Large intestine (tissue), 12 donors: ENCODE measurements at places on chromosomes 2 and 18.
A peak's percentile ranks its signal among the peaks of the same experiment; 100 is the strongest.

DNA sequence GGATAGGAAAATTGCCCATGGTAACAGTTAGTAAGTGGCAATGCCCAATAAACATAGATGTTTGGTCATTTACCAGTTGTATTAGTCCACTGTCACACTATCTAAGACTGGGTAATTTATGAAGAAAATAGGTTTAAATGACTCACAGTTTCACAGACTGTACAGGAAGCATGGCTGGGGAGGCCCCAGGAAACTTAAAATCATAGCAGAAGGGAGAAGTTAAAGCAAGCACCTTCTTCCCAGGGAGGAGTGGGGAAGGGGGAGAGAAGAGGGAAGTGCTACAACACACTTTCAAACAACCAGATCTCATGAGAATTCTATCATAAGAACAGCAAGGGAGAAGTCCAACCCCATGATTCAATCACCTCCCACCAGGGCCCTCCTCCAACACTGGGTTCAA lies 23.4 kb downstream of the NR4A2 start:
- DNase-seq, result no peak
- no peak overlapping the region for H3K4me3 ChIP-seq
- peaks cover 9% of the 10 kb centered on the region for H3K27me3 ChIP-seq
- H3K27ac ChIP-seq, result no peak overlapping the region
- H3K36me3 ChIP-seq, result no peaks in the 10 kb centered on the region
- no peaks in the 10 kb centered on the region for H3K4me1 ChIP-seq

DNA sequence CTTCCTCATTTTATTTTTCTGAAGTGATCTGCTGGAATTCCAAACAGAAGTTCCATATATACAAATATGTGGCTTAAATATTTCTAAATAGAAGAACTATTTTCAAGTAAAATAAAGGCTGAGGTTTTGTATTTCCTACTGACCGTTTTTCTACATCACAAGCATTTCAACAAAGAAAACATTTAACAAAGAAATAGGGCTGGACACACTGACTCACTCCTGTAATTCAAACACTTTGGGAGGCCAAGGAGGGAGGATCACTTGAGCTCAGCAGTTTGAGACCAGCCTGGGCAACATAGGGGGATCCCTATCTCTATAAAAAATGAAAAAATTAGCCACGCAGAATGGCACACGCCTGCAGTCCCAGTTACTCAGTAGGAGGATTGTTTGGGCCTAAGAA lies 44.6 kb downstream of the TANK start:
- peaks cover 11% of the 10 kb centered on the region for H3K36me3 ChIP-seq
- H3K4me1 ChIP-seq, result no peaks in the 10 kb centered on the region
- H3K4me3 ChIP-seq, result no peak overlapping the region
- DNase-seq, result no peak
- no peaks in the 10 kb centered on the region for H3K27me3 ChIP-seq

GRCh38 chr2:96770442-96771202 lies 9.9 kb downstream of the CNNM4 start:
- no peak overlapping the region for H3K27ac ChIP-seq
- no peaks in the 10 kb centered on the region for H3K36me3 ChIP-seq
- DNase-seq, result no peak
- H3K27me3 ChIP-seq, result no peaks in the 10 kb centered on the region

DNA sequence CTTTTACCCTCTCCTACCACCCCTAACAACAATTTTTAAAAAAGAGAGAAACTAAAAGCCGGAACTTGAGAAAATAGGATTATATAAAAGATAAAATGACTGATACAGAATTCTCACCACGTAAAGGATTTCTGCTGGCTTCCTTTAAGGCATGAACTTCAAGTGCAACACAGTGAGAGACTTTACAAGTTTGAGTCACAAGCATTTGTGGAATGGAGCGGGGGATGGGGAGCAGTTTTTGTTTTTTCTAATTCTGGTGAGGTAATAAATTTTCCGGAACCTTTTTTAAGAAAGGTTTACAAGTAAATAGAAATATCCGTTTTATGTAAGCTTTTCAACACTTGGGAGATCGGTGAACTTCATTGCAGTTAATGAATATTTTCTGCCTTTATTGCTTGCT lies 1.8 kb upstream of the CDH2 start:
- H3K36me3 ChIP-seq, result no peaks in the 10 kb centered on the region
- peaks cover 32% of the 10 kb centered on the region for H3K27me3 ChIP-seq
- peaks cover 9% of the 10 kb centered on the region for H3K4me1 ChIP-seq
- H3K27ac ChIP-seq, result no peak overlapping the region
- DNase-seq, result no peak
- no peak overlapping the region for H3K4me3 ChIP-seq

DNA sequence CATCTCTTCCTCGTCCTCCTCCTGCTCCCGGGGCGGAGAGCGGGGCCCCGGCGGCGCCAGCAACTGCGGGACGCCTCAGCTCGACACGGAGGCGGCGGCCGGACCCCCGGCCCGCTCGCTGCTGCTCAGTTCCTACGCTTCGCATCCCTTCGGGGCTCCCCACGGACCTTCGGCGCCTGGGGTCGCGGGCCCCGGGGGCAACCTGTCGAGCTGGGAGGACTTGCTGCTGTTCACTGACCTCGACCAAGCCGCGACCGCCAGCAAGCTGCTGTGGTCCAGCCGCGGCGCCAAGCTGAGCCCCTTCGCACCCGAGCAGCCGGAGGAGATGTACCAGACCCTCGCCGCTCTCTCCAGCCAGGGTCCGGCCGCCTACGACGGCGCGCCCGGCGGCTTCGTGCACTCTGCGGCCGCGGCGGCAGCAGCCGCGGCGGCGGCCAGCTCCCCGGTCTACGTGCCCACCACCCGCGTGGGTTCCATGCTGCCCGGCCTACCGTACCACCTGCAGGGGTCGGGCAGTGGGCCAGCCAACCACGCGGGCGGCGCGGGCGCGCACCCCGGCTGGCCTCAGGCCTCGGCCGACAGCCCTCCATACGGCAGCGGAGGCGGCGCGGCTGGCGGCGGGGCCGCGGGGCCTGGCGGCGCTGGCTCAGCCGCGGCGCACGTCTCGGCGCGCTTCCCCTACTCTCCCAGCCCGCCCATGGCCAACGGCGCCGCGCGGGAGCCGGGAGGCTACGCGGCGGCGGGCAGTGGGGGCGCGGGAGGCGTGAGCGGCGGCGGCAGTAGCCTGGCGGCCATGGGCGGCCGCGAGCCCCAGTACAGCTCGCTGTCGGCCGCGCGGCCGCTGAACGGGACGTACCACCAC lies 2.1 kb downstream of the GATA6 start:
- H3K4me1 ChIP-seq, result no peaks in the 10 kb centered on the region
- peaks cover 34% of the 10 kb centered on the region for H3K36me3 ChIP-seq
- no peak for DNase-seq
- H3K4me3 ChIP-seq, result peak overlapping the region; percentile 97
- peaks cover 66% of the 10 kb centered on the region for H3K27me3 ChIP-seq
- peak overlapping the region; percentile 97 for H3K27ac ChIP-seq

GRCh38 chr2:127807678-127808353 lies 3.2 kb downstream of the WDR33 start:
- peaks cover 15% of the 10 kb centered on the region for H3K4me1 ChIP-seq
- DNase-seq, result no peak
- peak overlapping the region; percentile 42 for H3K27ac ChIP-seq
- H3K36me3 ChIP-seq, result no peaks in the 10 kb centered on the region
- no peaks in the 10 kb centered on the region for H3K27me3 ChIP-seq

GRCh38 chr18:13308369-13308768 lies 89.8 kb downstream of the LDLRAD4 start:
- no peak overlapping the region for H3K4me3 ChIP-seq
- no peak for DNase-seq
- no peaks in the 10 kb centered on the region for H3K4me1 ChIP-seq
- no peaks in the 10 kb centered on the region for H3K27me3 ChIP-seq

DNA sequence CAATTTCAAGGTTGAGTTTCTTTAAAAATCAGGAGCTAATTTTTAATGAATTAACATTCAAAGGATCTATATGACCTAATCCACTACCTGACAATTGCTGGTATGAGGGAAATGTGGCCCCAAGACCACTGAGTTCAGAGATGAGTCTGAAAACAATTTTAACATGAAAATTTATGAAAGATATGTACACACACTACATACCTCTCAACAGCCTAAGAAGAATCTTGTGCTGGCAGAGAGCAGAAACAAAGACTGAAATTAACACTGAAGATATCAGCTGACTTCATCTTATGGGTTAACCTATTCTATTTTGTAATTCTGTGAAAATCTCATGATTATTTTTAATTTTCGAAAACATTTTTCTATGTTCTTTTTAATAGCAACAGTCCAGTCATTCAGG lies 1.7 kb downstream of the FAP start:
- H3K4me1 ChIP-seq, result no peaks in the 10 kb centered on the region
- H3K4me3 ChIP-seq, result no peak overlapping the region
- H3K27ac ChIP-seq, result no peak overlapping the region
- no peak for DNase-seq
- H3K36me3 ChIP-seq, result no peaks in the 10 kb centered on the region
- H3K27me3 ChIP-seq, result peaks cover 4% of the 10 kb centered on the region
